ENCODE measurements at places on chromosomes 6 and 20.

GRCh38 chr6:136415351-136416007, 125.8 kb upstream of the BCLAF1 start:
- DNase-seq, result no peak

DNA sequence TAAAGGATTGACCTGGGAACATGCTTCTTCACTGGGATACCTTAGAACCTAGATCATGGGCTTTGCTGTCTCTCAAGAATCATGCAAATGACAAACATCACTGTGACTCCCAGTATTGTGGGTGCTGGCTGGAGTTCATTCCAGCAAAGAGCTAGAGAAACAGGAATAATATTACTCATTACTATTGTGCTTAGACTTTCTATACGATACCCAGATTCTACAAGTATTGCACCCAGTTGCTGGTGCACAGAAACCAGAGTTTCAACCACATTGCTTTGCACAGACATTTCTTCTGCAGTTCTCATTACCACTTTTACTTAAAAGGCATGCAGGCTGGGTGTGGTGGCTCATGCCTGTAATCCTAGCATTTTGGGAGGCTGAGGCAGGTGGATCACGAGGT, 220.4 kb upstream of the ZNF217 start:
- DNase-seq, result no peak

- DNase-seq, result no peak
Observed at GRCh38 chr6:110728501-110728900, 86.8 kb downstream of the CDK19 start.

DNA sequence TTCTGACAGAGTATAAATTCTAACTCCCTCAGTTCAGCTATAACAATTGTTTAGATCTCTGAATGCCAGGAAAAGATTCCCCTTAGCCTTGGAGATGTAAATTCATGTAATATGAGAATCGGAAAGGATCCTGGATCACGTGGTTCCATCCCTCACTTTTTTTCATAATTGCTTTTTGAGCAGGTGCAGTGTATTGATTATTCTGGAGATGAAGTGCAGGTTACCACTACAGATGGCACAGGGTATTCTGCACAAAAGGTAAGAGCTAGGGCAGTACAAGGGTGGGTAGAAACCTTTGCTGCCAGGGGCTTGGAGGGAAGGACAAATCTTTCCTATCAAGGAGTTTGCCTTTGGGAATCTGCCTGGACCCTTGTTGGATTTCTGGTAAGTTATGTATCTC, 52.7 kb downstream of the KDM1B start:
- DNase-seq, result peak; percentile 59

- DNase-seq, result no peak
Observed at GRCh38 chr6:52524918-52525317, 51.9 kb downstream of the TRAM2 start.

GRCh38 chr6:1917626-1918371, 308.1 kb downstream of the FOXC1 start:
- DNase-seq, result no peak

DNA sequence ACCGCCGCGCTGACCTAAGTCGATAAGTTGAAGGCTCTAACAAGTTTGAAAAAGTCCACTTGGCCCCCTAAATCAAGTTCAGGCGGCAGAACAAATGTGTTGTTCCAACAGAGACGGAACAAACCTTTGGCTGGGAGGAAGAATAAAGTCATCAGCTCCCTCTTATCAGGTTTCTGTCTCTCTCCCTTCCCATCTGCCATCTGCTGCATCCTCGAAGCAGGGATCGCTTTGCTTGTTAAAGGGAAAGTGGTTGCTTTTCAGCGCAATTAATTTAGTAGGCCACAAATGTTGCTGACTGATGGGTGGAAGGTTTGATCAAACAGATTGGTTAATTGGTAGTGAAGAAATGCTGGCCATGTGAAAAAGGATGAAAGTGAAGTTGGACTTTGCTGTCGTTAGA, 64.3 kb downstream of the CDH4 start:
- DNase-seq, result no peak

GRCh38 chr6:94350833-94351232, 931.5 kb upstream of the EPHA7 start:
- no peak for DNase-seq

DNA sequence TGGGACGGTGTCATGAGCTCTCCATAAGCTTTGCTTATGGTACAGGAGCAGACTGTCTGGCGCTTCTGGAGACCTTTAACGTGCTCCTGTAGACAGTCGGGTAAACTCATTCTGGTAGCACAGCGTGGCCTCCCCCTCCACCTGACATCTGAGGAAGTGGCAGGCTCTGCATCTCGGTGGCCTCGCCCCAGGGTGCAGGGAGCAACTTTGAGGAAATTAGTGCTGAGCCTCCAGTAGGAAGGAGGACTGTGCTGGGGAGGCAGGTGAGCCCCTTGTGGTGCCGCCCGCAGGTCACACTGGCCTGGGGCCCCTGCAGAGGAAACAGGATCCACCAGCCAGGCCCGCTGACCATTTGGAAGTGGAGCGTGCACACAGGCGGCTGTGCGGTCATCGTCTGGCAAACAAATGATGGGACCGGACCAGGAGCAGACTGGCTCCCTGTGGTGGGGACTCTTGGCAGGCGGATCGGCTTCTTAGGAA, 57.9 kb downstream of the SYNJ2 start:
- DNase-seq, result no peak

GRCh38 chr6:168841609-168842278, 400.8 kb downstream of the SMOC2 start:
- no peak for DNase-seq

DNA sequence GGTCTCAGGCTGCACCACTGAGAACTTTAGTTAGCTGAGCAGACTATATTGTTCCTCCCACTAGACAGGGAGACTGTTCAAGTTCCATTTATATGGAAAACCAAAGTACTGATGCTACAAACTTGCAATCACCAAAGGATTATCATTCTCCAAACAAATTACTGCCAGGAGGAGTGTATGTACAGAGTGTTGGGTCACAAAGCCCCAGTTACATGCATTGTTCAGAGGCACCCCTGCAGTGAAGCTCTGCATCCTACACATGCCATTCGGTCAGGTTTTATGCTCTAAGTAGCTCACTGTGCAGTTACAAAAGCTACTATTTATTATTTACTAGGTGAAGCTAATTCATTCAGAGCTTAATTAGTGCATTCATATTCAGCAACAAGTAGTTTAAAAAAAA, 75.8 kb downstream of the SMLR1 start:
- DNase-seq, result no peak

DNA sequence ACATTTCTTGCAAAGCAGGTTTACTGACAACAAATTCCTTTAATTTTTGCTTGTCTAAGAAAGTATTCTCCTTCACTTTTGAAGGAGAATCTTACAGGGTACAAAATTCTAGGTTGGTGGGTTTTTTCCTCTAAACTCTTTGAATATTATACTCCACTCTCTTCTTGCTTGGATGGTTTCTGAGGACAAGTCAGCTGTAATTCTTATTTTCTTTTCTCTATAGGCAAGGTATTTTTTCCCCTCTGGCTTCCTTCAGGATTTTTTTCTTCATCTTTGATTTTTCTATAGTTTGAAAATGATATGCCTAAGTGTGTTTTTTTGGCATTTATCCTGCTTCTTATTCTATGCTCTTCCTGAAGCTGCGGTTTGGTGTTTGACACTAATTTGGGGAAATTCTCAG, 112.5 kb upstream of the HIVEP1 start:
- no peak for DNase-seq

GRCh38 chr6:79631693-79632172, 604 bp downstream of the SH3BGRL2 start:
- DNase-seq, result peak; percentile 64

- DNase-seq, result no peak
Observed at GRCh38 chr6:168765752-168766151, 324.8 kb downstream of the SMOC2 start.

DNA sequence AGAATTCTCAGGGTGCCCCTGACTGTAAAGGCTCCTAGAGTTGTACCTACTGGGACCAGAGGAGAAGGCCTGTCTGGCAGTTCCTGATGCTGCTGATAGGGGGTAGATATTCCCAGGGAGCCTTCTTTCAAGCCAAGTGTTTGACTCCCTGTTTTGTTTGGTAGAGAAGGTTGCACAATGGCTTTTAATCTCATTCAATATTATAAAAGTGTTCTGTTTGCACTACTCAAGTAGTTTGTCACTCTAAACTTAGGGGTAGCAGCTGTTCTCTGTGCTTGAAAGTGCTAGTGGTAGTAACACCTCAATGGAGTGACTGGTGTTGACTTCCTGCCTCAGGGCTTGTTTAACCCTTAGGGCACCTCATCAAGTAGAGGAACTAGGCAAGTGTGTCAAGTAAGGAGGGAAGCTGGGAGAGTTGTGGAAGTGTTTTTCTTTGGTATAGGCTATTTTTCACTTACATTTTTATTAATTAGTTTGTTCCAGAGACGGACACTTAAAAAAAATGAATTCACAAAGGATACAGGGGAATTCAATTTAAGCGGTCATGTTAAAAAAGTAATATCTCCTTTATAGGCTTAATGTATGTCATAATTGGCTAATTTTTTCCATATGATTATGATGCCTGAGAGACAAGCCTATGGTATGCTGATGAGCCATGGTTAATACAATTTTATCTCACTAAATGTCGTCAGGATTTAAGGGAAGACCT, 38.1 kb downstream of the BICRAL start:
- peak; percentile 5 for DNase-seq

- DNase-seq, result no peak
Observed at GRCh38 chr6:14131579-14131978, 14.0 kb downstream of the CD83 start.

GRCh38 chr6:46170357-46171289, at the start of gene ENPP5:
ENPP5 (minus strand) TSS chr6:46170980; CDS start chr6:46168262, 2,718 bp downstream.
- DNase-seq, result peak; percentile 85

GRCh38 chr20:21230686-21231085, 72.4 kb upstream of the XRN2 start:
- DNase-seq, result no peak

DNA sequence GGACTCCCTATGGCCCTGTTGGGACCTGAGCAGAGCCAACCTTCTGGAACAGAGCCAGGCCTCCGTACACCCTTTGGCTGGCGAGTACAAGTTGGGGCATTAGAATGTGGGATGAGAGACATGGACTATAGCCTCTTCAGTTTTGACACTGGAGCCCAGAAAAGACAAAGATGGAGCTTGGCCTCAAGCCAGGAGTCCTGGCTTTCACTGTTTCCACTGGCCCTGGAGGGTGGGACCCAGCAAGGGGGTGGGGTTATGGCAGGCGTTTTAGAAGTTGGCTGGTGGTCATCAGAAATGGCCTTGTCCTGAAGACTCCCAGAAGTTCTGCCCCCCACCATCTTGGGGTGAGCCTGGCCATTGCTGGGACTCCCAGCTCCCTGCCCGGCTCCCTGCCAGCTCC, 21.8 kb downstream of the ITPR3 start:
- no peak for DNase-seq

DNA sequence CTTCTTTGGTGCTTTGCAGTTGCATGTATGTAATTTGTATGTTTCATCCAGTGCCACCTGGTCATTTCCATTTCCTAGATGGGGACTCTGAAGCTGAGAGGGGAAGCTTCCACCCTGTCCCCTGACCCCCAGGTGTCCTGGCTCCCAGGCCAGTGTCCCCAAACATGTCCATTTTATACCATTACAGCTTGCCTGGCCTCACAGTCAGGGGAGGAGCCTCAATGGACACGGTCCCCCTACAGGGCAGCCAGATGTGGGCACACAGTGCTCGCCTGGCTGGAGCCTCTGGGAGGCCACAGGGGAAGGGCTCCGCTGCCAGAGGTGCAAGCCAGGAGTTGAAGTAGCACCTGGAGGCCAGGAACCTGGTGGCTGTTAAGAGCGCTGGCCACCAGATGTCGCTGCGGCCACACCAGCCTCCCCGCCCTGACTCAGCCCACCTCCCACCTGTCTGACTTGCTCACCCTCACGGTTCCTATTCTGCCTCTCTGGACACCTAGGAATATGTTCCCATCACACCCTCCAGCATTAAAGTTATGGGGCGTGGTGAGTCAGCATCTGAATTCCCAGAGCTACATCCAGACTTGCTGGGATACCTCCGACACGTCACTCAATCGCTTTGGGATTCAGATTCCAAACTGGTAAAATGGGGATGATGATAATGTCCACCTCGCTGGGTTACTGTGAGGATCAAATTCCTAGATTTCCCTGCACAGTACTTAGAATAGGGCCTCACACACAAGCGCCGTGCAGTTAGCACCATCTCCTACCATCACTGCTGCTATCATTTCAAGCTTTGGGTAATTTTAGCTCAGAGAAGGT, 107.4 kb downstream of the SULF2 start:
- peak; percentile 45 for DNase-seq

DNA sequence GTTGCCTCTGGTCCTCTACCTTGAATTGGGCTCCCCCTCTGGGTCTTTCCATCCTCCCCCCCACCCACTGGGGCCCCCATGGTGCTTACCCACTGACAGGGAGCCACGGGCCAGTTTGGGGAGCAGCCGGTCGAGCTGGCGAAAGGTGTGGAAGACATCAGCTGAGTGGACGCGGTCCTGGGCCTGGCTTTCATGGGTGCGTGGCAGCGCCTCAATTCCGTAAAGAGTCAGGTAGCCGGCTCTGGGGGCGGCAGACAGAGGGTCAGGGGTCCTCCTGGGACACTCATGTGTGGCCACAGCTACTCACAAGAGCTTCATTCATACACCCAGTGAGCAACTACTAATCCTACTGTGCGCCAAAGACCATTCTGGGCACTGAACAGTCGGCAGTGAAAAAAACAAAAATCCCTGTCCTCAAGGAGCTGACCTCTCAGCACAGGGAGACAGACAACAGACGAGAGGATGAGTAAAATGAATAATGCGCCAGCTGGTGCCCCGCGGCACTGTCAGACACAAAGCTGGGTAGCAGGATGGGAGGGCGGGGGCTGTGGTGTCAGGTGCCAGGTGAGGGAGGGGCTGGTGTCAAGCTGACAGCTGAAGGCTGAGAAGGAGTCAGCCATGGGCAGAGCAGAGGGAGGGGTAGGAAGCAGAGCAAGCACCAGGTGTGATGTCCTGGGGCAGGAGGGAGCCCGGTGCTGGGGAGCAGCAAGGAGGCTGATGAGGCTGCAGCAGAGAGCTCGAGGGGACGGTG, 28.3 kb downstream of the PTGIS start:
- no peak for DNase-seq

- DNase-seq, result no peak
Observed at GRCh38 chr20:64015635-64016034, 20.3 kb upstream of the C20orf204 start.

- DNase-seq, result no peak
Observed at GRCh38 chr6:71567562-71567961, 279.0 kb downstream of the OGFRL1 start.

DNA sequence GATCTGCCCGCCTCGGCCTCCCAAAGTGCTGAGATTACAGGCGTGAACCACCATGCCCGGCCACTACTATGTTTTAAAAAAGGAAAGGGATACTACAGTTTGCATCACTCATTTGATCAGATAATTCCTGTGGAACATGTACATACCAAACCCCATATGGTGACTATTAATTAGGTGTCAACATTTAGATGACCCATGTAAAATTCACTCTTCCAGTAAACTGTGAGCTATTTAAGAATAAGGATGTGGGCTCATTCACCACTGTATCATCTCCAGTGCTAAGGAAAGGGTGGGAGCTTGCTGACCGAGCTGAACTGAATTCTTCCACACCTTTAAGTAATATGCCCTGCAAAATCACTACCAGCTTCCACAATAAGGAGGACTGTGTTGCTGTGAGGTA, 127.5 kb downstream of the BTBD9 start:
- DNase-seq, result no peak

- DNase-seq, result no peak
Observed at GRCh38 chr6:109001291-109001894, 93.3 kb downstream of the SESN1 start.
